ENCODE measurements at places on chromosomes 4 and X.

DNA sequence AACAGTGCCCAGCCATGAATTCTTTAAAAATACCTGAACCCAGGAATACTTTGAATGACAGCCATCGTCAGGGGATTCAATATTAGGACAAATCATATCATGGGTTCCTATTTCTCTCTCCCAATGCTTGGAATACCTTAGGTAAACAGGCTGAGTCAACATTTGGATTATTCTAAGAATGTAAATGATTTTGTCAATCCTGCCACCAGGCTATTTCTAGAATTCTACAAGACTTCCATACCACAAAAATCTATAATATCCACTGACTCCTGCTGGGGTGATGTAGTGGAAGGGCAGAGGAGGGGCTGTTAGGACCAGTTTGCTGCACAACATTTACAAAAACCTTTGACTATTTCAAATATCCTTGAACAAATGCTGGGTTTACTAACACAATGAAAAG, 65.2 kb downstream of the IGFBP7 start:
- no peak for DNase-seq

DNA sequence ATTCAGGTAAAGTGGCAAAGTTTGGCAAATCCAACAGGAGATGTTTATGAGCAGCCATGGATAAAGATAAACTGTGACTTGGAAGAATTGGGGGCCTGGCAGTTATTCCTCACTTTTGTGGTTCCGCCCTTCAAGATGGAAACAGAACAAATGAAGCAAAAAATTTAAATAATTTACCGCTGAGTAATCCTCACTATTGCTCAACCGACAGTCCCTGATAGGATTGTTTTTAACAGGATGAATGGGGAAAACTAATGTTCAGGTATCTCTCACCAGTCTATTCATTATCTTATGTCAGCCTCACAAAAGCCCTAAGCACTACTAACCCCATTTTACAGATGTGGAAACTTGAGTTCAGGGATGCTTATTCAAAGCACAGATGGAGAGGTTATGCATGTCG, 90.8 kb downstream of the FNIP2 start:
- no peak for DNase-seq

- DNase-seq, result no peak
Measured at GRCh38 chrX:37578045-37578444, 6.6 kb downstream of the LANCL3 start.

- DNase-seq, result peak; percentile 1
Measured at GRCh38 chrX:145190801-145191389, 56.4 kb upstream of the SPANXN1 start.

DNA sequence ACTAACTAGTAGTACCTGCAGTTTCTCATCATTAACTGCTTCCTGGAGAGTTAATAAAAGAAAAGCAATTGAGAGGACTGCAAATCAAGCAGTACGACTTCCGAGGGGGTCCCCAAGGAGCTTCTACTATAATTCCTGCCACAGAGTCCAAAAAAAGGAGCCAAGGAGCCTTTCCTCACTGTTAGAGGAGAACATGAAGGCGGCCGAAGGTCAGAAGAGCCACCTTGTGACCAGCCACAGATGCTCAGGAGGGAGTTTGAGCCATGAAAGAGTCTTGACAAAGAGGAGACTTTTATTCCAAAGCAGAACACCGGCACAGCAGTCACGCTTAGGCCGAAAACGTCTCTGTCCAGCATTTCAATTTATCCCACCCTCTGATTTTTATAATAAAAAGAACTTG, 62.2 kb downstream of the RELL1 start:
- no peak for DNase-seq

GRCh38 chr4:175330652-175331051, 412.5 kb downstream of the ADAM29 start:
- no peak for DNase-seq

DNA sequence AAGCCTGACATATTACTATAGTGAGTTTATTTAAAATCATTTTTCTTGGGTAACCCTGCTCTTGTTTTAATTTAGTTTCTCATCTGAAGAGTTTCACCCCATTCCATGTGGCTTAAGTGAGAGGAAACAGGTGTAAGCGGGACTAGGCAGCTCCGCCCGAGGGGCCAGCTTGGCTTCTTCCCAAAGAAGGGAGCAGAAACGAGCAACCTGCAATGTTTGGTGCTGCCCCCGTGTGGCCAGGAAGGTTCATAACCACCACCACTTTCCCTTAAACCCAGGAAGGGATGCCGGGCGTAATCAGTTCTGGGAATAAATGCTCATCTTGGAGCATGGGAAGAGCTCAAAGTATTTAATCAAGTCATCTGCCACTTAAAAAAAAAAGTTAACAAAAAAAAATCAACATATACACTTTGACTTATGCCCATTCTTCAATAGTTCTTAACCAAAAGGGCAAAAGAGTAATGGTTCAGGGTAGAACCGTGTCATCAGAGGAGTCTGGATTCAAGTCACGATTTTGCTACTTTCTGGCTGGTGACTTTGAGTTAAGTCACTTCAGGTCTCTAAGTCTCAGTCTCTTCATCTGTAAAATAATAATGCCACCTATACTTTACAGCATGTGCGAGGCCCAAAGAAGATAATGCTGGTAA, 147.9 kb downstream of the NSUN7 start:
- DNase-seq, result peak; percentile 54

GRCh38 chrX:38891641-38892413, 90.6 kb downstream of the MID1IP1 start:
- no peak for DNase-seq

DNA sequence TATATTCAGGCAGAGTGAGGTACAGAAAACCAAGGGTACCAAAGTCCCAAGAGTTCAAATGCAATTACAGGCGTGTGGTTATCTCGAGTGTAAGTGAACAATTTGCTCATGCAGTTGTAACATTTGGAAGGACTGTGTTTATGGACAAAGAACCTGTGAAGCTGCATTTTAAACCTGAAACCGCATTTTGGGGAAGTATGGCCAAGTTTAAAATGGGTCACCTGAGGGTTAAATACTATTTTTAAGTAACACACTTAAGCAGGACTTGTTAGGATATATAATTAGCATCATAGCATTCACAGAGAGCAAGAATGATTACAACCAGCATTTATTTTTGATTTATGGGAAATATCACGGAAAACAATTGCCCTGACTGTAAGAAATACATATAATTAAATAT, 79.1 kb upstream of the LCORL start:
- no peak for DNase-seq

DNA sequence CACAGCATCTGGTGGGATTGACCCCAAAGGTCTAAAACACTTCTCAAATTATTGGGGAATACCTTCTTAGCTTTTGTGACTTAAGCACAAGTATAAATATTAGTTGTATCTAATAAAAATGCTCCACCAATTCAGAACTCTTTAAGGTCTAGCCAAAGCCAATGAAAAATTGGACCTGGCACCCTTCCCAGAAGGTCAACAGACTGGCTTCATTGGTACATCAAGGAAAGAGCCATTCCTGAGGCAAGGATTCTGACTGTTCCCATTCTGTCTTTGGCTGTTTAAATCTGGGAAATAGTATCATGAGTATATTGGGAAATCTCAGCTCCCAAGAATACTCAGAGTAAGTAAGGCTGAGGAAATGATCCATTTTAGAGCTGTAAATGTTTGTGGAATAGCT, 153.0 kb upstream of the TRPC5 start:
- DNase-seq, result no peak

GRCh38 chr4:80611678-80611979, 276.1 kb downstream of the CFAP299 start:
- no peak for DNase-seq

DNA sequence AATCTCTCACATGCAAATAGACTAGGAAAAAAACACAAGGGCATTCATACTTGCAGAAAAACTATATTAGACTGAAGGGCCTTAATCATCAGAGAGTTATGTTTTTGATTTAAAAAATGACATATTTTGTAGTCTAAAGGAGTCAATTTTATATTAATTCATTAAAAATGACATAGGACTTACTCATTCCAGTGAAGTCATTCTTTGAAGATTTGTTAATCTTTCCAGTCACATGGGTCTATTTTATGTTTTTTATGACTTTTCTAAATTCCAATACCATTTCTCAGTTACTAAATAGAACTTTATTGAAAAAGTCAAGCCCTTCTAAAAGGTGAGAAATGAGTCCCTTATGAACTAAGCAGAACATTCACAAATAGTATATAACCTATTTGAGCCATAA, 743.8 kb upstream of the INTU start:
- DNase-seq, result no peak

DNA sequence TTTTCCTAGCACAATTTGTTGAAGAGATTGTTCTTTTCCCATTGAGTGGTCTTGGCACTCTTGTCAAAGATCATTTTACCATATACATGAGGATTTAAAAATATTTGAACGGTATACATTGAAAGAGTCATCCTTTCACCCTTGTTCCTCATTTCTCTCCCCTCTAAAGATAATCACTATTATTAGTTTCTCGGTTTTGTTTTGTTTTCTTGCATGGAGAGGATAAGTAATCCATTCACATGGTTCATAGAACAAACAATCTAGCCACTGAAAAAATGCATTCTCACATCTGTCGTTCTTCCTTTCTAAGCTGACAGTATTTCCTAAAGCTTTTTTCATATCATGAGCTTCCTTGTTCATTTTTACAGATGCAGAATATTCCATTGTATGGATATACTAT, 39.2 kb upstream of the MSMO1 start:
- DNase-seq, result no peak

DNA sequence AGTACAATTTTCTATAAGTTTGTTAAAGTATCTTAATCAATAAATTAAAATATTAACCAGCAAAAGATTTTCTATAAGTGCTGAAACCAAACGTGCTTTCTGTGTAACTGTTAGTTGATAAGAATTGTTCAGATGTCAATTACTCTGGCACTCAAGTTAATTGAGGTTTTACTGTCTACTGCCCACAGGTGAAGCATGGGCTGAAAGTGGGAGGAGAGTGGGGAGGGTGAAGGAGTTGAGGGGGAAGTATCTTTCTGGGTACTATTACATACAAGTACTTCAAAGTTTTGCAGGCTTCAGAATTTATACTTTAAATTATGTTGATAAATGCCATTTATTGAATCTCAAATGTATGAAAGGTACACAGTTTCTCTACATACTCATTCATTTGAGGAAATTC, 19.1 kb upstream of the CXCL3 start:
- no peak for DNase-seq

- DNase-seq, result no peak
Measured at GRCh38 chr4:88296413-88297211, 12.3 kb upstream of the PPM1K start.

DNA sequence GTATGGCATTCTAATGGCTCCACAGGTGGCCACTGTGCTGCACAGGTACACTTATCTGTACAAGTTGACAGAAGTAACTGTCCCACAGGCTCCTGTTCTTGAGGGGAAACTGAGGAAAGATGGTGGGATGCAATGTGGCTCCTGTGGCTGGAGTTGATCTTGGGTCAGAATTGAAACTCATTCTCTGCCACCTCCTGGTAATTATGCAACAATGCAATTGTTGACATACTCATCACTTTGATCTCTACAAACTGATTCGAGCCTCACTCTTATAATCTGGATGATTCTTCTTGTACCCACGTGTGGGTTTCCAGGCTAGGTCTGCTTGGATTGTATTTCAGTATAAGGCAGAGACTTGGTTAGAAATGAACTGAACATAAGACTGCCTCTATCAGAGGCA, 148.8 kb downstream of the CCNG2 start:
- DNase-seq, result no peak
